ENCODE measurements at places on chromosomes 2 and 18.

GRCh38 chr2:120399889-120400240 lies 53.9 kb downstream of the INHBB start:
- DNase-seq = no peak

GRCh38 chr18:47317824-47318508 lies 66.5 kb upstream of the SKOR2 start:
- no peak for DNase-seq

GRCh38 chr2:63064197-63064596 lies 13.6 kb downstream of the OTX1 start:
- no peak for DNase-seq

GRCh38 chr2:33320573-33320972 lies 155.9 kb upstream of the RASGRP3 start:
- no peak for DNase-seq

- no peak for DNase-seq
These were observed 59.5 kb upstream of the FAM124B start for GRCh38 chr2:224461391-224461790.

GRCh38 chr2:60806988-60807681 lies 51.1 kb downstream of the PAPOLG start:
- DNase-seq = no peak

DNA sequence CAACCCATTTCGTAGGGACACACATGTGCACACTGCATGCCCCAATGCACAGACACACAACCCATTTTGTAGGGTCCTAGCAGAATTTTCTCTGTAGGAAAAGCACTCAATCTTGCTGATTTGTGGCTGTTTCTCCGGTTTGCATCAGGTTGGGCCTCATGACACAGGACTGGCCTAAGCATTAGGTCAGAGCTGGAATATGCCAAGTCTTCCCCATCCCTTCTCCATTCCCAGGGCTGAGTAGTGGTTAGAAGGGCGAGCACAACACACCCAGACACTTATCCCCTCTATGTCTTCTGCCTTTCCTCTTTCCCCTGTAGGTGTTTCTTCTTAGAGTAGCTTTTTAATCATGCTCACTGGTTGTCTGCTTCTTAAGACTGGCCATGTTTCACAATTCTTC lies 295.9 kb downstream of the SOX11 start:
- DNase-seq = no peak

- DNase-seq = no peak
These were observed 1.0 kb downstream of the CYP26B1 start for GRCh38 chr2:72146347-72147302.

DNA sequence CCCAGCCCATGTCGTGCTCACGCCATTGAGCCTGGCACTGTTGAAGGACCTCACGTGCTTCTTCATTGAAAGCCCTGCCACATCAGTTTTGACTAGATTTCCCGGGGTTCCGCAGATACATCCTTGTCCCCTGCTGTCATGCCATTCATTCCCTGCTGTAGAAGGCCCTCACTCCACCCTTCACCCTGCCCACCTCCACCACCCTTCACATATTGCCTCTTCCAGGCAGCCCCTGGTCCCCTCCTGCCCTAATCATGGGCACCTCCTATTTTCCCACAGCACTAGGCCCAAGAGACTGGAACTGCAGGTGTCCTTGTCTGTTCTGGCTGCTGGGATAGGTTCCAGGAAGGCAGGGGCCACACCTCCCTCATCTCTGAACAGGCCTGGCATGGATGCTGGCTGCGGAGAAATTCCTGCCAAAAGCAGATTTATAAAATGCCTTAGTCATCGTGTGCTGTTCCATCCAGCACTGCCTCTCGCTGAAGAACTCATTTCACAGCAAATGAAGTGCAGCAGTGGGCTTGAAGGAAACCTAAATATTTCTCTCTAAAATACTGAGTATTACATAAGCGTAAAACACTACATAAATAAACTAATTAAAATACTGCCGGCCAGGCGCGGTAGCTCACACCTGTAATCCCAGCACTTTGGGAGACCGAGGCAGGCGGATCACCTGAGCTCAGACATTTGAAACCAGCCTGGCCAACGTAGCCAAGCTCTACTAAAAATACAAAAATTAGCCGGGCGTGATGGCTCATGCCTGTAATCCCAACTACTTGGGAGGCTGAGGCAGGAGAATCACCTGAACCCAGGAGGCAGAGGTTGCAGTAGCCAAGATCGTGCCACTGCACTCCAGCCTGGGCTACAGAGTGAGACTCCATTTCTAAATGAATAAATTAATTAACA lies 38.4 kb downstream of the EIF4E2 start:
- no peak for DNase-seq

DNA sequence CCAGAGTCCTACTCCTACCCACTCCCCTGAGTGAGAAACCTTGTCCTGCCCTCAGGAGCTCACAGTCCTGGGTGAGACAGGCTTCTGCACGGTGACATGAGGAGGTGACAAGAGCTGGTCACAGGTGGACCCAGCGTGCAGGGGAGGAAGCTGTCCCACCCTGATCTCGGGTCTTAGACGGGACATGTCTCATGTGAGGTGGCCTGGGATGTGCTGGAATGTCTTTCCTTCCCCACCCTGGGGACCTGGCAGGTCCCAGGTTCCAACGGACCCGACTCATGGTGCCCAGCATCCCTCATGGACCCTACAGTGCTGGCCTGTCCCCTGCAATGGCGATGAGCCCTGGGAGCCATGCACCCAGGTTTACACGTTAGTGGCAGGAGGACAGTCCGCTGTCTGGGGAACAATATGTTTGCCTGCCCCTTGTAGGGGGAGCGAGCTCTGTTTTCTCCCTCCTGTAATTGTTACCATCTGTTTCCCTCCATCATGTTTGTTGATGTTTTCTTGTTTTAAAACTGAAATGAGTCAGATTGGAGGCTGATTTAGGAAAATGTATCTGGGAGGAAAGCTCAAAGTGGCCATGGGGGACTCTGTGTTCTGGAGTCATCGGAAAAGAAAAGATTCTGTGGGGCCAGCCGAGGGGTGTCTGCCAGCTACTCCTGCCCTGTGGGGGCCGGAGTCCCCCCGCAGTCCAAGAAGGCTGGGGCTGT lies 238.1 kb downstream of the KLHL29 start:
- DNase-seq = no peak

DNA sequence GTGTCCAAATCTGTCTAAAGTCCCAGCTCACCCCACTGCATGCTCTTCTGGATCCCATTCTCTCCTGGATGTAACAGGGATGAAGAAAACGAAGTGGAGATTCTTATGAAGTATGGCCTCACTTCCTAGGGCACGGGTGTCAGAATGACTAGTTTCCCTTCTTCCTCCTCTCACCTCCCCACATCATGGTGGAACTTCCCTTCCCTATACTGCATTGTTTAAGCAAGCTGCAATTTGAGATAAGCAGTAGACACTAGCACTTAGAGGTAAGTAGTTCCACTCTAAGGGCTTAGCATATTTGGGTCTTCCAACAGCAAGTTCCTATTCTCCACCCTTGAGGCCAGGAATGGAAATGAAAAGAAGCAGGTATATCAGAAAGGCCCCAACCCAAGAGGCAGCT lies 29.7 kb downstream of the SLC4A5 start:
- DNase-seq = no peak

GRCh38 chr2:235976956-235977355 lies 191.2 kb downstream of the GBX2 start:
- DNase-seq = no peak

DNA sequence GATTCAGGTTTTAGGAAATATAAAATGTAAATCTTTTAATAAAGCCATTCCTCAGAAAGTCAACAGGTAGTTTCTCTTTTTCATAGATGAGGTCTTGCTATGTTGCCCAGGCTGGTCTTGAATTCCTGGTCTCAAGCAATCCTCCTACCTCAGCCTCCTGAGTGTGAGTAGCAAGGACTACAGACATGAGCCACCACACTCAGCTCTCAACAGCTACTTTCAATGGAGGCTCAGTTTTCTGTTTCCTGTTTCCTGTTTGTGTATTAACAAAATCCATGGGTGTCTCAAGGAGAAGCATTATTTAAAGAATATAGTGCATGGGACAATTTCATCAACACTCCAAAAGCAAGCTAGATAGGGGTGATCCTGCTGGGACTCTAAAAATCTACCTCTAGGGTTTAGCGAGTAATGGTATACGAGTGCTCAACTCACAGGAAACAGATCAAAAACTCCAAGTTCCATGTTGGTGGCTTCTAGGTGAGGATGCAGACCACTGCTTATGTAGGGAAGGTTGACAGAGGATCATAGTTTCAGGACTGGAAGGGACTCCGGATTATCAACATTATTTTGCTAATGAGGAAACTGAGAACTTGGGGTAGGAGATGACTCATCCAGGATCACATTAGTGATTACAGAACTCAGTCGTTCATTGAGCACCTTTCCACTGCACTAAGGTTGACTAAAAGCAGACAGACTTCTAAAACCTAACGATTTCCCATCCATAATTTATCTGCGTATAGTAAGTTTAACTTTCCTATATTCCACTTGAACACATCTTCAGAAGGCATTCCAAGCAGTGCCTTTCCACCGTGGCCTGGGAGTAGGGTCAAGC lies 61.7 kb upstream of the WIPF1 start:
- no peak for DNase-seq

DNA sequence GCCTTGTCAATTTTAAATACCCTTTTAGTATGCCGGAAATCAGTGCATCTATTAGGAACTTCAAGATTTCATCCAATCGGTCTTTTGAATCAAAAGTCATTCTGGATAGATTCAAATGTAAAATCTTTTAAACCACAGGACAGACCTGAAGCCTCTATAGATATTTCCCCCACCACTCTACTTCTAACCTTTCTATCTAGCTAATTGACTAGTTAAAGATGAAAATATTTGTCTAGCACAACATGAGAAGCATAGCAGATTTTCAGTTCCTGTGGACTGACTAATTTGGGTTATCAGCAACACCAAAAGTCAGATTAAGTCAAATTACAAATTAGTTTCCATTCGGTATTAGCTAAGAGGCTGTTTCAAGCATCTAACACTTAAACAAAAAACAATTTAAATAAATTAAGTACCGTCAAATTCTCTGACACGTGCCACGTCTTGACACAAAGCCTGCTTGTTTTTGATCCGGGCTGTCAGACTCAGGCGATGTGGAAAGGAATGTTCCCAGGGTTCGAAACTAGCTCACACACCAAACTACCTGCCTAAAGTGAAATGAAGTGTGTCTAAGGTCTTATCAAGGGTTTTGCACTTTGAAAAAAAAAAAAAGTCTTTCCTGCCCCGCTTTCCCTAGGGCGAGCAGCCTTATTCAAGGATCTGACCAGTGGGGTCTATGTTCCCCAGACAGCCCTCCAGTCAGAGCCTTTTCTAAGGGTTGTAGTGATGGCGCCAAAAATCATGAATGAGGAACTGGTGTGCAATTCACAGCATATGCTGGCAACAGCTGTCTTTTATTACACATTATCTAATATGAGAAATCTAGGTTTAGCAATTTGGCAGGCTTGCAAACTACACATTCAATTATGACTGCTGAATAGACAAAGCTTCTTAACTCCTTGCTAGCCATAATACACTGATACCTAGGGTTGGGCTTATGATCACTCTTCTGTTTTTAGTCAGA lies 4.7 kb downstream of the CYTIP start:
- DNase-seq = no peak

DNA sequence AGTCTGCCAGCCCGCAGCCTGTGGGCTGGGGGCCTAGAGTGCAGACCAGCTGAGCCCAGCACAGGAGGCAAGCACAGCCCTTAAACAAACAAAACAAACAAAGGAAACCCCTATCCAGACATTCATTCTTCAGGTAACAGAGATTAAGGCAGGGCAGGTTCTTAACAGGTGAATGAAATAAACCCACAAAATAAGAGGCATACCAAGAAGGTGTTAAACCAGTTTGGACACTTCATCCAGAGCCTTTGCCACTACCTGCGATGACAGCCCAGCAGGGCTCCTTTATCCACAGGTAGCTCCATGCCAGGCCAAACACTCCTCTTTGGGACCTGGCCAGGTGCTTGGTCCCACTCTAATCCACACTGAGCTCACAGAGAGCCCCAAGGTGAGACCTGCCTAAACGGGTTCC lies 209.7 kb upstream of the SIX2 start:
- DNase-seq = no peak

- no peak for DNase-seq
These were observed 122.1 kb upstream of the EML6 start for GRCh38 chr2:54601339-54601738.

DNA sequence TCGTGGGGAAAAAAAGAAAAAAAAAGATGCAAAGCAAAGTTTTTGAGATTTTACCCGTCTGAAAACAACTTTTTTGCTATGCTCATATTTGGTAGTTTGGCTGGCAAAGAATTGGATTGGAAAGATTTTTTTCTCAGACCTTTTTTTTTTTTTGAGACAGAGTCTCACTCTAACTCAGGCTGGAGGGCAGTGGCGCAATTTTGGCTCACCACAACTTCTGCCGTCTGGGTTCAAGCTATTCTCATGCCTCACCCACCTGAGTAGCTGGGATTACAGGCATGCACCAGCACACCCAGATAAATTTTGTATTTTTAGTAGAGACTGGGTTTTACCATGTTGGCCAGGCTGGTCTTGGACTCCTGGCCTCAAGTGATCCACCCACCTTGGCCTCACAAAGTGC lies 56.3 kb upstream of the TANC1 start:
- DNase-seq = no peak

DNA sequence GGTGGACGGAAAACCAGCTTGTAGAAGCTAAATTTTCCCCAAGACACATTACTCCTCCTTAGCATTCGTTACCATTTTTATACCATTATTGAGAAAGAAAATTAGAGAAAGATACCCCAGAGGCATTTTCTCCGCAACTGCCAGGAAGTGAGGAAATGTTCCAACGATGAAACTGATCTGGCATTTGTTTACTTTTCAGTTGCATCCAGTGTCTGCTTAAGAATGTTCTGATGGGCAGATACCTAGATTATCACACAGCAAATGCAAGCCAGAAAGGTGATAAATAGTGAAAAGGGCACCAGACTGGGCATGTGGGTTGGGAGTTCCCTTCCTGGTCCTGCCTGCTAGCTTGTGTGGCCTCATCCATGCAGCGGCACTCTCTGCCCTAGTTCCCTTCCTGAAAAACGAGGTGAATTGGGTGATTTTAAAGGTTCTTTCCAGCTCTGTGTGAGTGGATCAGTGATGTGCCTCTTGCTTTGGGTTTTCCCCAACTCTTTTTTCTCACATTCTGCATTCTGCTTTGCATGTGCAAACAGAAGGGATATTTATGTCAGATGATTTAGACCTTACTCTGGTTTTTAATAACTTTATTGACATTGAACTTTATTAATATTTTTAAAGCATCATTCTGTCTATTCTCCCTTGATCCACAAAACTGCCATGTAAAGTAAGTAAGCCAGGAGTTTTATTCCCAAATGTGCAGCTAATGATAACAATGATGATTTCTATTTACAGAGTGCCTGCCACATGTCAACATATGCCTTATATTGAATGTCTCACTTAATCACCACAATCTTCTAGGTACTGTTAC lies 139.6 kb downstream of the INSIG2 start:
- DNase-seq = no peak

DNA sequence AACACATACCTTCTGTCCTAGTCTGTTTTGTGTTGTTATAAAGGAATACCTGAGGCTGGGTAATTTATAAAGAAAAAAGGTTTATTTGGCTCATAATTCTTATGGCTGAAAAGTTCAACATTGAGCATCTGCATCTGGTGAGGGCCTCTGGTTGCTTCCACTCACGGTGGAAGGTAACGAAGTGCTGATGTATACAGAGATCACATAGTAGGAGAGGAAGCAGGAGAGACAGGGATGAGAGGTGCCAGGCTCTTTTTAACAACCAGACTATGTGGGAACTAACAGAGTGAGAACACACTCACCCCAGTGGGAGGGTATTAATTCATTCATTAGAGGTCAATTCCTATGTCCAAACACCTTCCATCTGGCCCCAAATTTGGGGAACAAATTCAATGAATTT lies 463.8 kb downstream of the DSC3 start:
- DNase-seq = no peak

GRCh38 chr2:67524213-67524612 lies 127.1 kb downstream of the ETAA1 start:
- DNase-seq = no peak

- no peak for DNase-seq
These were observed 40.4 kb upstream of the SMAD2 start for GRCh38 chr18:47970664-47971531.

All from C1 segment of cervical spinal cord (tissue), 14 donors.